CD8-positive, alpha-beta memory T cell (primary cell): ENCODE measurements at places on chromosomes 6 and 20. TPM values are rescaled to one million over a fixed set of nuclear protein-coding genes. Genes with fewer than 3 reads are reported as not detected.

The CAPN11 gene
- total RNA-seq, result not detected

DNA sequence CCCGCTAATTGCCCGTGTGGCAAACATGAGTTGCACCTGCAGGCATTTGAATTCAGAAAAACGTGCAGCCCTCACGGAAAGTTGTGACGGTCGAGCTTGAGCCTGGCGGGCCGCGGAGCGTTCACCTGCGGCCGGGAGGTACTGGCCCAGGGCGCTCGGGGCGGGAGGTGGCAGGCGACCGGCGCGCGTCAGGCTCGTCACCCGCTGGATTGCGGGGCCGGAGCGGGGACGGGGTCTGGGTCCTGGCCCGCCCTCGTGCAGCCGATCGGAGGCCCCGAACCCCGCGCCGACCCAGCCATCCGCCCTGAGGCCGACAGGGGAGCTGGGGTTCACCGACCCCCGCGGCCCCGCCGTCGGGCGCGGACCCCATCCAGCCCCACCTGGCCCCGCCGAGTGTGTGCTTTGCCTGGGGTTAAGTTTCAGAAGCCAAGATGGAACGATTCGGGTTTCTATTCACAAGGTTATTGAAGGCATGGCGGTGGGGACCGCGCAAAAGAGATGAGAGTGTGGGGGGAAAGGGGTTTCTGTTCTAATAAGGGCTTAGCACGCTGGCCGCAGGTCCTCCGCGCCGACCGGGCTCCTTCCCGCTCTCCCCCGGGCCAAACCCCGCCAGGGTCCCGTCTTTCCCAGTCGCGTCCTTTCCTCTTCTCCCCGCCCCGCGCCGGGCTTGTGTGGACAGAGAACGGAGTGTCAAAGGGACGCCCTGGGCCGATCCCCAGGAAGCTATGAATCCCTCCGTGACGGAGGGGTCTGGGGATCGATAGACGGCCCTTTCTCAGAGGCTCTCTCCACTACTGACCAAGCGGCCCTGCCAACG, 1.6 kb upstream of the HEY2 start:
- DNase-seq, result peak; percentile 29

GRCh38 chr6:116060572-116061283, at the start of gene FRK:
Gene FRK (minus strand): TSS chr6:116060891. CDS start chr6:116060311, 580 bp downstream.
- no peak for DNase-seq

GRCh38 chr6:162711376-162711775, 16.2 kb downstream of the PRKN start:
- no peak for DNase-seq

The ARID1B gene
- total RNA-seq, result 53.0 TPM

- DNase-seq, result no peak
Observed at GRCh38 chr6:17167327-17167979, 65.6 kb downstream of the STMND1 start.

GRCh38 chr6:751765-752164, 58.8 kb upstream of the EXOC2 start:
- DNase-seq, result no peak

- DNase-seq, result no peak
Observed at GRCh38 chr6:25405442-25405841, 126.3 kb downstream of the CARMIL1 start.

DNA sequence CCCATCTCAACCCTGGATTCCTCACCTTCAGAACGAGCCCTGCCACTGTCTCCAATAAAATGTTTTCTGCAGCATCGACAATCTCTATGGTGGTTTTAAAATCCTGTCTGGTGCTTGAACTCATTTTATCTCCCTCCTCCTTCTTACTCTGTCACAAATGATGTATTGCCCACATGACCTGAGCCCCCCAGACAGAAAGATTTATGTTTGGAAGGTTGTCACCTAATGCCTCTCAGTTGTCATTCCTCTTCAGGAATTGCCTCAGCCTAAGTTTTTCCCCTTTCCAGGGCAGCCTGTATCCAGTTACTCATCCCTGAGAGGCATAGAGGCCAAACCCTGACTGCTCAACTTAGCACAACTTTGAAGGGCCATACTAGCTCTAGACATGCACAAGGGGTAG, 9.2 kb downstream of the GPX5 start:
- no peak for DNase-seq
